HCT116 (cell line): ENCODE measurements at places on chromosomes 5 and 9. TPM values are rescaled to one million over a fixed set of nuclear protein-coding genes. Genes with fewer than 3 reads are reported as not detected.

Gene DRD1
- total RNA-seq, result 0.54 TPM

Gene MFAP3
- total RNA-seq, result 18.5 TPM

Gene PCA3
- not detected for total RNA-seq

Gene IFNK
- not detected for total RNA-seq

Gene SLC9A3
- 1.5 TPM for total RNA-seq

Gene FRMPD1
- 0.52 TPM for total RNA-seq

Gene WWC1
- 52.6 TPM for total RNA-seq

Gene SLC27A6
- 7.9 TPM for total RNA-seq

Gene COL5A1
- total RNA-seq, result 0.30 TPM

Gene EQTN
- total RNA-seq, result not detected

Gene KIF4B
- total RNA-seq, result 0.12 TPM
